ENCODE measurements at places on chromosomes 13 and 19. TPM values are rescaled to one million over a fixed set of nuclear protein-coding genes. Genes with fewer than 3 reads are reported as not detected.

PLIN5 gene
- total RNA-seq: 39.2 TPM

DAND5 gene
- total RNA-seq: 9.6 TPM

KIR3DL2 gene
- not detected for total RNA-seq

DNA sequence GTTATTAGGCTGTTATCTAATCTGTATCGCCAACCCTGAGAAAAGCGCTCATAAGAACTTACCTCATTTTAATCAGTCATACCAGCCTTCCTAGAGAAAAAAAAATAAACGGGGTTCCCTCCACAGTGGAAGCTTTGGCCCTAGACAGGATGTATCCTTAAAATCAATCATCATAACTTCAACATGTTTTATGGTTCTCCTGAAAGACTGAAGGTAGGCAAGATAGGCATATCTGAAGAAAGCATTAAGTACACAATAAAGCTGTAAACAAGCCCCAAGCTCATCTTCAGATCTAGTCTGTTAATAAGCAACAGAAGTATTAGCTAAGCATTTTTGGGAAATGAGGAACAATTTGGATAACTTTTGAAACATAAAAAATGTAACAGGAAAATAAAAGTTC is 18.7 kb upstream of the SERP2 start:
- no peaks in the 10 kb centered on the region for H3K4me1 ChIP-seq
- no peak overlapping the region for H3K27ac ChIP-seq
- no peak for DNase-seq
- H3K36me3 ChIP-seq: no peaks in the 10 kb centered on the region

GRCh38 chr13:49424011-49424560 is 19.8 kb downstream of the CAB39L start:
- H3K4me3 ChIP-seq: no peak overlapping the region
- no peak overlapping the region for H3K27ac ChIP-seq
- H3K27me3 ChIP-seq: no peaks in the 10 kb centered on the region
- no peak for DNase-seq
- H3K36me3 ChIP-seq: no peaks in the 10 kb centered on the region

DNA sequence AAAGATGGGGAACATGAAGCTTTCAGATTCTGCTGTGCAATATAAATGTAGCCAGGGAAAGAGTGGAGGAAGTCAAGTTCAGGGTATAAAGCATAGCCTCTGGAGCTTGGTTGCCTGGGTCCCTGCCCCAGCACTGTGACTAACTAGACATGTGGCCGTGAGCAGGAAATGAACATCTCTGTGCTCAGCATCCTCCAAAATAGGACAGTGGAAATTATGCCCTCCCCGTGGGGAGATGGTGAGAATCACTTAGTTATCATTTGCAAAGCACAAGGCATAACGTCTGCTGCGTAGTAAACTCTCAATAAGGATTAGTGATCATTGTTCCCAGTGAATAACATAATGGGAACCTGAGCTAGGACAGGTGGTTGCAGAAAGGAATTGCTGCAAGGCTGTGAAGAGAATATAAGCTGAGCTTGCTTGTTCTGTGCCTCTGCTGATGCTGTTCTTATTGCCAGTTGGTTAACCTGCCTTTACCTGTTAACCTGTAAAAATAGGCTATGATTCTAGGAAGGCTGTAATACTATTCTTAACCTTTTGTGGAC is 441.0 kb downstream of the COG6 start:
- no peak overlapping the region for H3K27ac ChIP-seq
- DNase-seq: no peak
- no peak overlapping the region for H3K4me3 ChIP-seq

DNA sequence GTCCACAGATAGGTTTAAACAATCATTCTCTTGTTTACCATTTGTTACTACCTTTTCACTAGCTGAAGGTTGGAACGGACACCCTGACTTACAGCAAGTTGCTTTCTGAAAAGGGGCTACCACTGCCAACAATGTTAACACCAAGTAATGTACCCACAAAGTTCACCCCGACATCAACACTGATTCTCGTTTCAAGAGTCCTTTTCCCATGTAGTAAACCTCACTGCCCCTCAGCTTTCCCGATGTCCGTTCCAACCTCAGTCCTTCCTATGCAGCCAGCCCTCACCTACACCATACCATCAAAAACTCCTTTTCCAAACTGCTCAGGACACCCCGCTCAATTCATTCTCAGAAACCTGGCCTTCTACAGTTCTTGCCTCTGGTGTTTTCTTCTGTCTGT is 29.0 kb downstream of the PEG3 start:
- no peaks in the 10 kb centered on the region for H3K4me1 ChIP-seq
- DNase-seq: no peak
- H3K36me3 ChIP-seq: no peaks in the 10 kb centered on the region
- no peak overlapping the region for H3K27ac ChIP-seq
- H3K4me3 ChIP-seq: no peak overlapping the region

DNA sequence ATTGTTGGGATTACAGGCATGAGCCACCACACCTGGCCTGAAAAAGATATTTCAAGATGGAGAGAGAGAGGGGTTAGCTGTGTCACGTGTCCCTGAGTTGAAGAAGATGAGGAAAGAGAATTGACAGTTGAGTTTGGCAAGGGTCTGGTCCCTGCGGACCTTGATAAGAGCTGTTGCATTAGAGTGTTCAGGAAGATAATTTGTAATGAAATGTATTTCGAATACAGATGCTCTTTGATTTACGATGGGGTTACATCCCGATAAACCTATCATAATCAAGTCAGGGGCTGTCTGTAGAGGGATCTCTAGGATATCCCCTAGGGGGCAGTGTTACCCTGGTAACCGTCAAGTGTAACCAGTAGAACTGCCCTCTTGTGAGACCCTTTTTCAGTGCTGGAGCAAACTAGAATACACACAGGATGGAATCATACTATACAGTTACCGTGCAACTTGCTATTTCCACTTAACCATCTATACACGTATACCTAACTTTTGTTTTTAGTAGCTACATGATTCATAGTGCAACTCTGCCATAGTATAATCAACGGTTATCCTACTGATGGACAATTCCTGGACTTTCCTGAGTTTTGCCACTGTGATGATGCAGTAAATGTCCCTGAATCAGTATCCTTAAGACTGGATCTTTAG is 1.5 kb upstream of the ELOF1 start:
- no peak overlapping the region for H3K27ac ChIP-seq
- H3K4me3 ChIP-seq: no peak overlapping the region
- H3K36me3 ChIP-seq: peaks cover 16% of the 10 kb centered on the region
- no peaks in the 10 kb centered on the region for H3K27me3 ChIP-seq

Measured in heart right ventricle (tissue), 16 donors.